Activated T-helper 17 cell treated with anti-CD3 and anti-CD28 coated beads, Interleukin-2, amount 50 U/mL, for 72 hours (primary cell): ENCODE measurements at places on chromosomes 5 and 9.
A peak's percentile ranks its signal among the peaks of the same experiment; 100 is the strongest.

- ATAC-seq, result no peak
These were observed 70.9 kb downstream of the PTTG1 start for GRCh38 chr5:160492565-160492964.

GRCh38 chr9:123453831-123454321 lies 97.9 kb downstream of the CRB2 start:
- ATAC-seq, result no peak

DNA sequence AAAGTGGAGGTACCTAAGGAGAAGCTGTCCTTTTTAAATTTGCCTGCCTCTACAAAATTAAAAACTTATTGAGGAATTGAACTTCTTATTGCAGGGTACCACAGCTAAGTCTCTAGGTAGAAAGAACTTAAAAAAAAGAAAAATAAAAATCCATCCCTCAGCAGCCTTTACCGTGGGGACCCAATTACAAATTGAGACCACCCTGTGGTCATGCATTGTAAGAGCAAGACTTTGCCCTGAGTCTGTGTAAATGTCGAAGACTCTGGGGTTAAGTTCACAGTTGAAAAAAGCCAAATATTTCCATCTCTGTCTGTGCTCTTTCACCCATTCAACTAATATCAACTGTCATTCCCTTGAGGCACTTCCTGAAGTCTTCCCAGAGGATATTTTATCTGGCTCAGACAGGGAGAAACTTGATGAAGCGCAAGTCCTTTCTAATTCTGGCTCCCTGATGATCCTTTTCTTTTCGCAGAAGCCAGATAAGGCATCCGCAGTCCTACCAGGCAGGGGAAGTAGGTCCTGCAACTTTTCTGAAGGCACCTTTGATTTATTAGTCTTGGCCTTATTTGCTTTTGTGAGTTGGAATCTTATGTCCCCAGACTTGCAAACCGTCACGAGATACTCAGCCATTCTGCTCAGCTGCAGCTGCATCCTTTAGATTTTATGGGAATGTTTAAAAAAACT lies 323.8 kb upstream of the WWC1 start:
- ATAC-seq, result no peak

DNA sequence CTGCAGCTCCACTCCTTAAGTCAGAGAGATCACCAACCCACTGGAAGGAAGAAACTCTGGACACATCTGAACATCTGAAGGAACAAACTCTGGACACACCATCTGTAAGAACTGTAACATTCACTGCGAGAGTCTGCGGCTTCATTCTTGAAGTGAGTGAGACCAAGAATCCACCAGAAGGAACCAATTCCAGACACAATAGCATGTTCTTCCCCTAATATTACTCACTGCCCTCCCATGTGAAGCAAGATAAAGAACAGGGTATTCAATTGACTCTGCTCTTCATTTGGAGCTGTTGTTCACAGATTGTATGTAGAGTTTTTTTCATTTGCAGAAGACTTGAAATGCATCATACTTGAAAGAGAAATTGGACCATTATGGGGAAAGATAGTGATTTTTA lies 10.8 kb downstream of the SAXO1 start:
- peak; percentile 78 for ATAC-seq

GRCh38 chr9:81890104-81890503 lies 38.1 kb upstream of the SPATA31D4 start:
- no peak for ATAC-seq

DNA sequence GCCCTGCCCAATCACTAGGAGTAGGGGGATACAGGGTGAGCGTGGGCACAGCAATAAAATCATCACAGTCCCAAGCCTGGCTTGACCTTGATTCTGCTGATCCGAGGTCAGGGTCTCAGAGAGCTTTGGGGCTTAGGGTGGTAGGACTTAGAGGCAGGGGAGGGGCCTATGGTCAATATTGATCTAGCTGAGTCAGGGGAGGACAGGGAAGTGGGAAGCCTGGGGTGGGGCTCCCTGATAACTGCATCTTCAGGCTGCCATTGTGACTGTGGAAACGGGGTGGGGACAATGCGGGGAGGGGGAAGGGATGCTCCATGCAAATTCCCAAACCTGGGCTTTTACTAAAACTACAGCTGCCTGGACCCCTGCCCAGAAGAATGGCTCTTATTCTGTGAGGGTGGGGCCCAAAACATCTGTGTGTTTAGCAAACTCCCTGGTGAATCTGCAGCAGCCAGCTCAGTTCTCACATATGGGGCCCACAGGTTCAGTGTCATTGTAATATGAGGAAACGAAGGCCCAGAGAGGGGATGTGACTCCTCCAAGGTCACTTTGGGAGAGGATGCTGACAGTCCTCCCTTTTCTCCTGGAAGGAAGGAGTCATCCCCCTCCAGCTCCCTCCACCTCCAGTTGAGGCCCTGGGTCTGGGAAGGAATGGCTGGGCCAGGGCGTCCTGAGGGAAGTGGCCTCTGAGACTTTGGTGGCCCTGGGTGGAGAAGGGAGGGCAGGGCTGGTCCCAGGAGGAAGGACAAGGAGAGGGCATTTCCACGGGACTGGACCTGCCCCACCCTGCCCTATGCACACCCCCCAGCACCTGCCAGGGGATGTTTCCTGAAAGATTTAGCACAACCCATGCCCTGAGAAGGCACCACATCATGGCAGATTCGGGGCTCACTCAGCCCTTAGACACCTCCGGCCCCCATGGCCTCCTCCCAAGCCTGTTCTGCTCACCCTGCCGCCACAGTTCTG lies 26.4 kb downstream of the SLC6A7 start:
- no peak for ATAC-seq

- no peak for ATAC-seq
These were observed 119.8 kb upstream of the TBC1D2 start for GRCh38 chr9:98375138-98375726.

- ATAC-seq, result no peak
These were observed 508.4 kb downstream of the NFIB start for GRCh38 chr9:13805546-13805945.

DNA sequence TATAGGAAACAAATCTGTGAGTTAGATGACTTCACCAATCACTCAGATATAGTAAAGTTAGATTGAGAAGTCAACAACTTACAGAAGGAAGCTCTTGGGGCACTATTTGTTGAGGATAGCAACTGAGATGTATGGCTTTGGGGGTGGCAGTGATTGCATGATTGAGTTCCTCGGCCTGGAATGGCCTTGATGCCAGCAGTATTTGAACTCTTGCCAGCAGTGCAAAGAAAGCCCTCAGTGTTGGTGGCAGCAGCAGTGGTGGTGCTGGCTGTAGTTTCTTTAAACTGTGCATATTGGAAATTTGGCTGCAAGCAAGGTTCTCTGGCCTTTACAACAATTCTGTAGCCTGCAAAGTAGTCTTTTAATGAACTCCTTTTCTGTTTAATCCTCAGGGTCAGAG lies 41.4 kb upstream of the PJA2 start:
- ATAC-seq, result no peak

DNA sequence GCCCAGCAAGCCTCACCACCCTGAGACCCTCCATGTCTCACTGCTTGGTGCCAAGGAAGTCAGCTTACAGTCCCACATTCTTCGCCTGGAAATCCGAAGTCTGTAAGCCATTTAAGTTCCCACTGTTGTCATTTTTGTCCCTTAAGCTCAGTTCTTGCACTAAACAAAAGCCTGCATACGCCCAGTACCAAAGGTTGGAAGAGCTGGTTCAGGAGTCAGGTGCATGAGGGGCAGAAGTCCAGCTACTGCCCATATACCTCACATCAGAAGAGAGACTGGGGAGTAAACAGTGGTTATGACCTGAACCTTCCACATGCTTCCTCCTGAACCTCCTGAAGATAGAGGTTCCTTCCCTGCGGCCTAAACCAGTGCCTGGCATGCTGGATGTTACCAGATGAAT lies 146.0 kb downstream of the FRMD3 start:
- no peak for ATAC-seq

- ATAC-seq, result no peak
These were observed 53.6 kb downstream of the C9orf50 start for GRCh38 chr9:129567329-129567728.
